ENCODE measurements at places on chromosomes 11 and 22.
A peak's percentile ranks its signal among the peaks of the same experiment; 100 is the strongest.

DNA sequence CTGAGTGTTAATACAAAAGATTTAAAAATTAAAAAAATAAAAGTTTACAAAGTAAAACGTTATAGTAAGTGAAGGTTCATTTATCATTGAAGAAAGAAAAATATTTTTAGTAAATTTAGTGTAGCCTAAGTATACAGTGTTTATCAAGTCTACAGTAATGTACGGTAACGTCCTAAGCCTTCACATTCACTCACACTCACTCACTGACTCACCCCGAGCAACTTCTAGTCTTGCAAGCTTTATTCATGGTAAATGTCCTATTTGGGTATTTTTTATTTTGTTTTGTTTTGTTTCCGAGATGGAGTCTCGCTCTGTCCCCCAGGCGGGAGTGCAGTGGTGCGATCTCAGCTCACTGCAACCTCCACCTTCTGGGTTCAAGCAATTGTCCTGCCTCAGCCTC lies 8.8 kb downstream of the CASTOR1 start:
- DNase-seq = no peak

DNA sequence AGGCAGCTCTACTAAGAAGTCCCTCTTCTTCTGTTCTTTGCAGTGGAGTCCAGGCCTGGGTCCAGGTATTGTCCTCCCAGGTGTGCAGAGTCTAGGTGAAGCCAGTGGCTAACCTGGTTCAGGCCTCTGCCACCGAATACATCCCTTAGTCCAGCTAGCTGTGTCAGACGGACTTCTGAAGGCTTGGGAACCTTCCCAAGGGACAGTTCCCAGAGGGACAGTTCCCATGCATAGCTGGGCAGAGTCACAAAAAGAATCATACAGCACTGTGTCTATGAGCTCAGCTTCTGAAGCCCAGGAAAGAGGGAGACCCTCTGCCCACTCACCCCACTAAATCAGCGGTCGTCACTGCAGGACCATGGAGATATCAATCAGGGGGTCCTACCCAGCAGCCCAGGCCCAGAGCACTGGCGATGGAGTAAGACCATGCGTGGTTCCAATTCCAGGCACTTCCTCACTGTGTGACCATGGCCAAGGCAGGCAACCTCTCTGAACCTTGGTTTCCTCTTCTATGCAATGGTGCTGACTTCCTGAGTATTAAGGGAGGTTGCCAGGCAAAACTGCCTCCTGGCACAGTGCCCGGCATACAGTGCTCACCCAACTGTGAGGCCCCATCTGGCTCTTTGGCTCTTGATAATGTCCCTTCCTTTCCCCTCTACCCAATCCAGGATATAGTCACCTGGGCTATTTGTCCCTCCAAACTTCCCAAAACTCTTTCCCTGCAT lies 3.4 kb downstream of the MS4A10 start:
- DNase-seq = no peak

DNA sequence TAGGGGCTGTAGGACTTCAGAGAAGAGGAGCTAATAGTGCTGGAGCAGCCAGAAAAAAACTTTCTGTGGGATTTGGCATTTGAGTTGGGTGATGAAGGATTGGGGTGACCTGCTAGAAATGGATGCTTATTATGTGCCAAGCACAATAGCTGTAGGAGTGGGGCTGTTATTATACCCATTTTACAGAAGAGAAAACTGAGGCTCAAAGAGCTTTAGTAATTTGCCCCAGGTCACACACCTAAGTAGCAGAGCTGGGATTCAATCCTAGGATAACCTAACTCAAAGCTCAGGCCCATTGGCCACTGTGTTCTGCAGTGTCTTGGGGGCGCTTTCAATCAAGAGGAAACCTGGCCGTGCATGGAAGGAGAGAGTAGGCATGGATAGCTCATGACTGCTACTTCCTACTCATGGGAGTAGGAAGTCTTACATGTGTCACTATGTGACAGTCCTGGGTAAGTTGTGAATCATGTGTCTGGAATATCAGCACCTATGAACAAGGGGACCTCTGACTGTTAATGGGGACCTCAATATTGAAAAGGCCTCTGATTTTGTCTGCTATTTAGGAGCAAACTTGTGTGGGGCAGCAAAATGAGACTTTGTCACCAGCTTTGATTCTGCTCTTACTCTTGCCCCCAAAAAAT lies 6.1 kb upstream of the ELF5 start:
- DNase-seq = no peak

DNA sequence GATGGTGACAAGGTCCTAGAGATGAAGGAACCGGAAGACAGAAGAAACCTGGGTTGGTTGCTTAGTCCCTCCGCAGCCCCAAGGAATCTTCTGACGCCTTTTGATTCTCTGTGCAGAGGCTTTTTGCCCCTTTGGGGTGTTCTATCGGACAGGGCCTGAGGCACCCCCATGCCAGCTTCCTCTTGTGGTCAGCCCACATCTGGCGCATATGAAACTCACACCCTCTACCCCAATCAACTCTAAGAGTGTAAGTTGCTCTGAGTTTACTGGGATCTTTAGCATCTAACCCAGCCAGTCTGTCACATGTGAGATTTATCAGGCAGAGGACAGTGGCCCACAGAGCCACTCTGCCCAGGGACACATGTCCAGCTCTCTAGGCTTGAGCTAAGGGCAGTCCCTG lies 17.4 kb downstream of the RASD2 start:
- no peak for DNase-seq

GRCh38 chr11:19430754-19431398 lies 190.1 kb upstream of the E2F8 start:
- no peak for DNase-seq

DNA sequence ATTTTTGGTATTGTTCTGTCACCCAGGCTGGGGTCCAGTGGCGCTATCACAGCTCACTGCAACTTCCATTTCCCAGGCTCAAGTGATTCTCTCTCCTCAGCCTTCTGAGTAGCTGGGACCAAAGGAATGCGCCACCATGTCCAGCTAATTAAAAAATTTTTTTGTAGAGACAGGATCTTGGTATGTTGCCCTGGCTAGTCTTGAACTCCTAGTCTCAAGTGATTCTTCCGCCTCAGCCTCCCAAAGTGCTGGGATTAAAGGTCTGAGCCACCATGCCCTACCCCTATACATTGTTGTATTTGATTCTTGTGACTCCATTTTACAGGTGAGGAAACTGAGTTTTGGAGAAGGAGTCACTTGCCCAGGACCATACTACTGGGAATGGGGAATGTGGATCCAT lies 11.9 kb downstream of the KIAA1671 start:
- no peak for DNase-seq

GRCh38 chr11:106763501-106763900 lies 254.8 kb downstream of the GUCY1A2 start:
- no peak for DNase-seq

GRCh38 chr22:22082960-22083359 lies 100.4 kb upstream of the TOP3B start:
- no peak for DNase-seq

GRCh38 chr11:134624166-134624920 lies 212.3 kb upstream of the B3GAT1 start:
- DNase-seq = no peak

DNA sequence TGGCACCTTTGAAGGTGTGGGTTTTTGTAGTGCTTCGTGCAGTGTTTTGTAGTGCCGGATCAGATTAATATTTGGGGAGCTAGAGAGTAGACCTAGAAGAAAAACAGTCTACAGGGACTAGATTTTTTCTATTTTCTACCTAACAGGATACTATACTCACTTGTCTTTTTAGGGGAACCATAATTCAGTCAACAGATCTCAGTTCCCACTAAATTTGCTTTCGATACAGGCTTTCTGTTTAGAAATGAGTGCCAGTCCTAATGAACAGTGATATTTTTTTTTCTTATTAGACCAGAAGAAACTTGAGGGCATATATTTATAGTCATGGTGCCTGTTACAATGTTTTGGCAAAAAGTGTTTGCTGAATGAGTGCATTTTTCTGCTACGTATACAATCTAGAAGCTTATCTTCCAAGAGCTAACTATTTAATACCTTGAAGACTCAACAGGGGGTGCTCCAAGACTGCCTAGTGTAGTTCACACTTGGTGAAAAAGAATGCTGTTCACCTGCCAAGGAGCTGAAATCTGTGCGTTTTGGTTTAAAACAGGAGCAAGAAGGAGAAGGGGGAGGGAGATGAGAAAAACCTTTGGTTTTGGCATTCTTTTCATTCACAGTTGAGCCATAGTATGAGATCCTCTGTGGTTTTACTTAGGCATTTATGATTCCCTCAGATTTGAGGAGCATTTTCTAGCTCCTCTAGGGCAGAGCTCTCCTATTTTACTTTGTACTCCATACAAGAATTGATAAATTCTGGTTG lies 44.9 kb upstream of the VSTM5 start:
- no peak for DNase-seq

GRCh38 chr22:49951678-49951985 lies 8.9 kb upstream of the PIM3 start:
- no peak for DNase-seq

GRCh38 chr22:29509815-29510214 lies 29.8 kb downstream of the NEFH start:
- no peak for DNase-seq

- DNase-seq = no peak
These were observed 1.2 kb upstream of the GTSE1 start for GRCh38 chr22:46295277-46295971.

DNA sequence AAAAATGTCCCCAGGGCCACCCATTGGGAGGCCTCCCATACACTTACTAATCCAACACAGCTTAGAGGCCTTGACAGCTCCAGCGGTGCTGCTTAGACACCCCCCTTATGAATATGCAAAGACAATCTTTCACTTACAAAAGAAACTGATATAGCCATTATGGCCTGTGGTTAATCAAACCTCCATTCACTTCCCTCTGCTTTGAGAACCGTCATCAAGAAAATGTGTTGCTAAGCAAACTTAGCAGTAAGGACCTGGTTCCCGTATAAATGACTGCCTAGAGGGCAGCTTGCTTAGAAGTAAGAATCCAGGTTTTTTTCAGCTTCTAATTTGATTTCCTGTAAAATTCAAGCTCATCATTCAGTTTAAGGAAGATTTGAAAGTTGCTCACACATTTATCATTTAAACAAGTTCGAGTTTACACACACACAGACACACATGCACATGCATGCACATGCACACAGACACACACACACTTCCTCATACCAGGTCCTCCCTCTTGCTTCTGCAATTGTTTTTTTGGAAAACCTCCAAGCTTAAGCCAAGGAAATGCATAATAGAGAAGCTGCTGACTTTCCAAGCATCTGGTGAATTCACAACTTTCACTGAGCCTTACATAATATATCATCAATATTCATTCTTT lies 137.7 kb upstream of the BLID start:
- no peak for DNase-seq

GRCh38 chr11:2762031-2762380 lies 62.2 kb upstream of the KCNQ1OT1 start:
- no peak for DNase-seq

GRCh38 chr22:44033694-44034093 lies 9.6 kb downstream of the PARVB start:
- DNase-seq = no peak

GRCh38 chr22:46262449-46263215 lies 511 bp downstream of the PKDREJ start:
- peak; percentile 69 for DNase-seq

DNA sequence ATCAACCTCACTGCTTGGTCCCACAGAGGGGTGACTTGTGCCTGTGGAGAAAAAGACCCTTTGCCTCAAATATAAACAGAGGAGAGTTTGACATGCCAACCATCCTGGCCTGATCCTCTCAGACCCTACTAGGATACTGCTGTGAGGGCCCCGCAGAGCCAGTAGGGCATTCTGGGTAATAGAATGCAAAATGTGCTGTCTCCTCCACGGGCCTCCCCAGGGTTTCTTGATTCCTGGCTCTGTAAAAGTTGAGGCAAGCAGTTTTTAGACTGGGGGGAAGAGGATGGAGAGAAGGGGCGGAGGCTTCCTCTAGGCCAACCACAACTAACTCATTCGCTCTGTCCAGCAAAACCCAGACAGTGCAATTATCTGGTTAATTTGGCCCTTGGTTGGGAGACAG lies 81.7 kb downstream of the SYN3 start:
- no peak for DNase-seq

DNA sequence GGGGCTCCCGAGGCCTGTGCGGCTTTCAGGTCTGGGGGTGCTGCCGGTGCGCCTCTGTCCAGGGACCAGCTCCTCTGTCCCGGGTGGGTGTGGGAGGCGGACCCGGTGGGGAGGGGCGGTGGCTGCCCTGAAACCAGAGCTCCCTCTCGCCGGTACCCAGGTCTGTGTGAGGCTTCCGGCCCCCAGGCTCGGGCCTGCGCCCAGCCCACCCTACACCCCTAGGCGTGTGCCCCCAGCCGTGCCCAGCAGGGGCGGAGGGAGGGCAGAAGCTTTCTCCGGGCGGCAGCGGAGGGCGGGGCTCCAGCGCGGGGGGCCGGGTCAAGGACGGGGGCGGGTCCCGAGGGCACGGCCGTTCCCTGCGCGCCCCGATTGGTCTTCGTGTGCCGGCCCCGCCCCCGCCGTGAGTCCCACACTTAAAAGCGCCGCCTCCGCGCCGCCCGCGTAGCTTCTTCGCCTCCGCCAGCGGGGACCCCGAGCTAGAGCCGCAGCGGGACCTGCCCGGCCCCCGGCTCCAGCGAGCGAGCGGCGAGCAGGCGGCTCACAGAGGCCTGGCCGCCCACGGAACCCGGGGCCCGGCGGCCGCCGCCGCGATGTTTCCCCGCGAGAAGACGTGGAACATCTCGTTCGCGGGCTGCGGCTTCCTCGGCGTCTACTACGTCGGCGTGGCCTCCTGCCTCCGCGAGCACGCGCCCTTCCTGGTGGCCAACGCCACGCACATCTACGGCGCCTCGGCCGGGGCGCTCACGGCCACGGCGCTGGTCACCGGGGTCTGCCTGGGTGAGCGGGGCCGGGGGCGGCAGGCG lies 616 bp downstream of the PNPLA2 start:
- DNase-seq = peak; percentile 96

DNA sequence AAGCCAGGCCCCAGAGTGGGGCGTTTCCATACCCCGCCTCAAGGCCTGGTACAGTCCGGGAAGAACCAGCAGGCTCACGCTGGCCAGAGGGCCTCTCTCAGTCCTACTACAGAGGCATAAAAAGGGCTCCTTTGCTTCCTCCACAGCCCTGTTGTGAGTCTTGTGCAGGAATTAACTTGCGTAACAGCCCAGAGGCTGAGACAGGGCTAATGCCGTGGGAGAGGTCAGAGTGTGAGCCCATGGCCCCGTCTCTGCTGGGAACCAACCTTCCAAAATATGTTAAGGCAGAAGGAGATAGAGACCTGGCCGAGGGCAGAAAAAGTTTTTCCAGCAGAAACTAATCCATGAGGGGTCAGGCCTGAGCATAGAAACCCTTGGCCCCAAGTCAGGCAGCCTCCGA lies 19.9 kb upstream of the TMEM184B start:
- no peak for DNase-seq

DNA sequence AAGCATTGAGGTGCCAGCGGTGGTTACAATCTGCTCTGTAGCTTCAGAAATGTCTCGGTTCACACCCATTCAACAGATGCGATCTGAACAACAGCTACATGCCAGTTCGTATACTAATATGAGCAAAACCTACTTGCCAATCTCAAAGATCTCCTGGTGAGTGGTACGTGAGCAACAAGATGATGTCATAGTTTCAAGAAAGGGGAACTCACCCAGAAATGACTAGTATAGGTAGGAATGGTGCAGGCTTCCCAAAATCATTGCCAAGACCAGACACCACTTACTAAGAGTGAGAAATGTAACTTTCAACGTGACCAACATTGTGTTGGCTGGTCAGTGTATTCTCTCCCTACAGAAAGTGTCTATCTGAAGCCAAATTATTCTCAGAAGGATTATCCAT lies 31.1 kb downstream of the OR6Q1 start:
- DNase-seq = no peak

Data from activated effector memory CD4-positive, alpha-beta T cell treated with anti-CD3 and anti-CD28 coated beads, Interleukin-2, amount 50 U/mL, for 16 hours (primary cell).